ENCODE measurements at places on chromosomes 7 and 10. TPM values are rescaled to one million over a fixed set of nuclear protein-coding genes. Genes with fewer than 3 reads are reported as not detected.

The LIPN gene
- total RNA-seq: not detected

The LRRC4 gene
- total RNA-seq: 7.2 TPM

DNA sequence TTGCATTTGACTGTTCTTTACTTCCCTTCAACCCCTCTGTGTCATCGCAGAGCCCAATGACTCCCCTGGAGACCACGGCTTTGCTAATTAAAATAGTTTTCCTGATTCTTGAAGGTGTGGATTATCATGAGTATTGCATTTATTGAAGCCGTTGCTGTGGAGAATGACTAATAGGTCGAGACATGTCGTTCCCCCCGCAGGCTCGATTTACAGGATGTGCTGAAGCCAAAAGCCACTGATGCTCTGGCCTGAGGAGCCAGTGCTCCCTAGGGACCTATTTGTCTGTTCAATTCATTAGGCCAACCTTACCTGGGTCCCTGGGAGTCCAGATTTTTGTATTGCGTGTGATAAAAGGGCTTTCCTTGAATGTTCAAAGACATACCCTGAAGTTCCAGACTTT lies 102.3 kb downstream of the NPTX2 start:
- ATAC-seq: no peak

The KMT2C gene
- 57.4 TPM for total RNA-seq

The TMEM72 gene
- total RNA-seq: 0.46 TPM

The RINT1 gene
- 17.0 TPM for total RNA-seq

- ATAC-seq: no peak
These were observed 59.7 kb upstream of the HABP2 start for GRCh38 chr10:113493195-113493594.

The ZNF804B gene
- total RNA-seq: 0.09 TPM

The TMEM26 gene
- total RNA-seq: 0.67 TPM

- peak; percentile 62 for ATAC-seq
These were observed at the start of gene SMO for GRCh38 chr7:129188372-129188891. Gene SMO (plus strand): TSS chr7:129188633. CDS start chr7:129189152, 519 bp downstream.

DNA sequence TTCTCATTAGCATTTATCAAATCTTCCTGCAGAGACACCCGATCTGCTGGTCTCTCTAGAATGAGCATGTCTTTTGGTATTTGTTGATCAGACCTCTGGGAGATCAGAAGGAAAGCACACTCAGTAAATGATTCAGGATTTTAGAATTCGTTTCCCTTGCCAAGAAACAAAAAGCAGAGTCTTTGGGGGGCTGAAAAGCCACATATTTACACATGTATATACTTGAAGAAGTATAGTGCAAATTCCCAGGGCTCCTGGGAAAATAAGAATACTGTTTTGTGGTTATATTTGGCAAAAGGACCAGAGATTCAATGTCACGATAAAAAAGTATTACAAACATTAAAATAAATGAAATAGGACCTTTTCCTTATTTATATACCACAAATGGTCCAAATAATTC lies 100.2 kb downstream of the AGMO start:
- ATAC-seq: no peak

The VAX1 gene
- 0.95 TPM for total RNA-seq

DNA sequence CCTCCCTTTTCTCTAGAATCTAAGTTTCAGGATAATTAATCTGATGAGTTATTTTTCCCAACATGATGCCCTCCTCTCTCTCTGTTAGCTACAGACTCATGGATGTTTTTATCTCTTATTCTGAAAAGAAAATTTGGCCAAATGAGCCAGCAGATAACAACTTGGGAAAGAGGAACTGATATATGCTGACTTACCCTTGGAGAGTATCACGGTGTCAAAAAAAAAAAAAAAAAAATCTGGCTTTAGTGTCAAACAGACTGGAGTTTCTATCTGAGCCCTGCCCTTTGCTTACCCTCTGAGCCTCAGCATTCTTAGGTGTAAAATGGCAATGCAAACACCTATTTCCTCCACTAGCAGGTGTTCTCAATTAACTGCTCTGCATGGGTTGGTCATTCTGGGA lies 190.4 kb downstream of the AHR start:
- no peak for ATAC-seq

GRCh38 chr10:56139405-56139804 lies 221.7 kb downstream of the ZWINT start:
- ATAC-seq: no peak

GRCh38 chr10:107083388-107084009 lies 81.0 kb downstream of the SORCS1 start:
- ATAC-seq: no peak

The ANK3 gene
- 166 TPM for total RNA-seq

- no peak for ATAC-seq
These were observed 284.6 kb downstream of the RPS24 start for GRCh38 chr10:78318305-78318704.

The LIPA gene
- 46.6 TPM for total RNA-seq

DNA sequence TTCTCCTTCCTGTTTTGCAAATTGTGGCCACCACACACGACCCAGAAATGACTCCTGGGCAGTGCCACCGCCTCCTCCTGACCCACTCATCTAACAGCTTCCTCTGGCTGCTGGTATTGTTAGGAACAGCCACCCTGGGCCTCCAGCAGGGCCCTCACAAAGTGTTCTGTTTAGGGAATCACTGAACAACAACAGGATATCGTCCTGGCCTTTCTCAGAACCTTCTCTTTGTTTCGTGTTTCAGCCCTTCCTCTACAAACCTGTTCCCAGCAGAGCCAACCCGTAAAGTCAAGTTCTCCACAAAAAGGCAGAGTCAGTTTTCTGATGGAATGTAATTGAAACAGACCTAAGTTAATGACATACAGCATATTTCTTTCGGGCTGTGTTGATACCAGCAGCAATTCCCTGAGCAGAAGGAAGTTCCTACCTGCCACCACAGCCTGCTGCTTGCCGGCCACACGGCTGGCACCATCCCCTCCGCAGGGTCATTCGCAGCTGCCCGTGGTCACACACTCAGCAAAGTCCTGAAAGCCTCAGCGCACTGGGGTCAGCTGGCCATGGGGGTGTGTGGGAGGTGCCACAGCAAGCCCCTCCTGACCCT lies 91.7 kb upstream of the PITRM1 start:
- ATAC-seq: no peak

The SPDYE2 gene
- 3.2 TPM for total RNA-seq

DNA sequence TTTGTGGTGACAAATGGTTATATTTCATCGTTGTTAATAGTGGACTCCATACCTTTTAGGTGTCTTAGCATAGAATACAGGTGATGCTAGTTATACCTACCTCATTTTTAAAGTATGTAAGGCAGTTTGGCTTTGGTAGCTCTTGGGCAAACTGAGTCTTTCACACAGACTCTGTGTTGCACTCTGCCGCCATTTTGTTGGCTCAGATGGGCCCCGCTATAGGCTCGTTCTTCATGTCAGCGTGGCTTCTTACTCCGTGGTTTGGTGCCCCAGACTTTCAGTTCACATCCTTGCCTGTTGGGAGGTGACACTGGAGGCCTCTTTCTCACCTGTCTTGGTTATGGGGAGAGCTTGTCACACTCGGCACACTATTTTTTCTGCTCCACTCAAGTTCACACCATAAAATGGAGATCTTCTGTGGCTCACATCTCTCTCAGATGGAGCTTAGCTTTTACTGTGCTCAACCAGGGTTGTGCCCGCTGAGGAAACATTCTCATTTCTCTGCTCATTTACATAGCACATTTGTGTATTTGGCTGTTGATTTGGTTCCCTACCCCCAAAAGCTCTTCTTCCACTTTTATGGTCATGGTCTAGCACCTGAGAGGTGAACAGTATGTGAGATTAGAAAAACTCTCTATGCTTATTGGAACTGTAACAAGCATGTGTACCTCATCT lies 178.5 kb downstream of the ARID5B start:
- ATAC-seq: no peak

DNA sequence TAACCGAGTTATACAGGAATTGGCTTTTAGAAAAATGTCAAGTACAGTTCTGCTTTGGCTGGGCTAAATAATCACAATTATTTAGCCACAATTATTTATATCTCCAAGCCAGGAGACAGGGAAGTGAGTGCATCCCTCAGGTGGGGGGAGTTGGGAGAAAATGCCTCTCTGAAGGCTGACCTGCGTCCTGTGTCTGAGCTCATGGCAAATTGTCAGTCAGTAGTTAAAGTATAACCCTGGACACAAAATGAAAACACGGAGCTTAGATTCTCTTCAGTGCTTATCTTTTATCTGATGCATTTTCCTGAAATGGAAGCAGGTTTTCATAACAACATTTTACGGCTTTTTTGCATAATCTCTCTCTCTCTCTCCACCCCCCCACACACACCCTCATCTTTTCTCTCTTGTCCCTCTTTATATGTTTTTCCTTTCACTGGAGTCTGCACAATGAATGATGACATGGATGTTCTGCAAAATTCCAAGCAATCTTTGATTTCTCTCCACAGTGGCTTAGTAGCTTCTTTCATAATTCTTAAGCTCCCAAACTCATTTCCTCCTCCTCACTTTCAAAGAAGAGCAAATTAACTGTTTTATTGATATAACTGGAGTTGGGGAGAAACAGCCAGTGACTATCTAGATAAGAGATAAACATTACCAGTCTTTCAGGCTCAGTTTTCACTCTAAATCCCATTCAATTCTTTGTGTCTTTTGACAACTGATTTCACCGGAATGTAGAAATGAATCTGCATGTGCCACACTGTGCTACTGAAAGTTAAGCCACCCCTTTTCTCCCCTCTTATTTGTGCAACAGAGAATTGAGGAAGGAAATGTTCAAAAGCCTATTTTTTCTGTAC lies 521.4 kb upstream of the GHITM start:
- ATAC-seq: no peak

DNA sequence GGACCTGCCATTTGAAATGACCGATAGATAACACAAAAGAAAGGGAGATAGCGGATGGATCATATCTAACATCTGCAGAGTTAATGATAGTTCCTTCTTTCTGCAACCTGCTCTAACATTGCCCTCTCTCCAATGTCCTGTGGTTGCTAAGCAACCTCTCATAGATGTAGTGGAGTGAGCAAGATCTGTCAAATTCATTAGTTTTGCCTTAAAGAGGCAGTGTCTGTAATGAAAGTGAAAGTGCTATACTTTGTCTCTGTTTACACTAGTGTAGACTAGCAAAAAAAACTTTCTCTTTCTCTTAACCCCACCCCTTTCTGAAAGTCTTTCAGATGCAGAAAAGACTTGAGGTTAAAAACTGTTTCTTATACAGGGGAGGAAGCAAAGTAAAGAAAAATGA lies 1196.9 kb downstream of the SORCS3 start:
- ATAC-seq: peak; percentile 98

The TMEM176B gene
- total RNA-seq: 0.71 TPM

The HTR5A gene
- total RNA-seq: 0.39 TPM

The CYP3A4 gene
- not detected for total RNA-seq

The STRIP2 gene
- total RNA-seq: 2.0 TPM

DNA sequence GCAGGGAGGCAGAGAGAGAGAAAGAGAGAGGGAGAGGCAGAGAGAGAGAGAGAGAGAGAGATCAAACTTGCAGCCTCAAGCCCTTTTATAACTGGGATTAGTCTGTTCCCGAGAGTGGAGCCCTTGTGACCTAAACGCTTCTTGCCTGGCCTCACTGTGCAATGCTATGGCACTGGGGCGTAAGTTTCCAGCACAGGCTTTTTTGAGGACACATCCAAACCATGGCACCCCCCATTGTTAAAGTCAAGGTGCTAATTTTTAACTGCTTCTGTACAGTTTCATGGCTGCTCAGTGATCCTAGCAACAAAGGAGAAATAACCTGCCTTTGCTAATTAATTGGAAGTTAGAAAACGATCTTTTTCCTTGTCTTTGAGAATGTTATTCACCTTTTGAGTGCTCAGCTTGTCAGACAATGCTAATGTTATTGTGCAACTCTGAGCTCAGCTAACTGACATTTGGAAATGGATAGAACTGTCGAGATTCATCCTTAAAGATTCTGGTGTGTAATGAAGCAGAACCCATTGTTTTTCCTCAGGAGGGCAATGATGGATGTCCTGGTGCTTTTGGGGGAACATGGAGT lies 268.4 kb downstream of the GLRX3 start:
- ATAC-seq: no peak

The FAM241B gene
- 39.9 TPM for total RNA-seq

The GPR15LG gene
- total RNA-seq: 2.1 TPM

The UPK3B gene
- total RNA-seq: 0.27 TPM

The KNDC1 gene
- total RNA-seq: 4.1 TPM

DNA sequence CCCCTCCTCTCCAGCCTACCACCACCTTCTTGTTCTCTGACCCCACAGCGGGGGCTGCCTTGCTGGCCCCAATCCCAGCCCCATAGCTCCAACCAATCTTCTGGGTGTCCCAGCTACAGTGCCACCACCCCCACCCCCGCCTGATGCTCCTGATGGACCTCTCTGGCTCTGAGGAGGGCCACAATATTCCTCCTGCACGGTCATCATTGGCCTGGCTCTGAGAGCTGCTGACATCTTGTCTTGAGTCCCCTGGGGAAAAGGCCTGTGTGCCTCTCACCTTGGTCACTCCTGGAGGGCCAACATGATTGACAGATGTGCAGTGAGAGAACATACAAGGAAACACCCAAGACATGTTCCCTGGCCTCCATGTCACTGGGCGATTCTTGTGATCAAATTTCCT lies 7.6 kb downstream of the GDF2 start:
- ATAC-seq: no peak

GRCh38 chr10:35613597-35614226 lies 8.6 kb downstream of the GJD4 start:
- ATAC-seq: no peak

Measured in motor neuron (in vitro differentiated cells).